ENCODE measurements at places on chromosomes 11 and 22.
A peak's percentile ranks its signal among the peaks of the same experiment; 100 is the strongest.

DNA sequence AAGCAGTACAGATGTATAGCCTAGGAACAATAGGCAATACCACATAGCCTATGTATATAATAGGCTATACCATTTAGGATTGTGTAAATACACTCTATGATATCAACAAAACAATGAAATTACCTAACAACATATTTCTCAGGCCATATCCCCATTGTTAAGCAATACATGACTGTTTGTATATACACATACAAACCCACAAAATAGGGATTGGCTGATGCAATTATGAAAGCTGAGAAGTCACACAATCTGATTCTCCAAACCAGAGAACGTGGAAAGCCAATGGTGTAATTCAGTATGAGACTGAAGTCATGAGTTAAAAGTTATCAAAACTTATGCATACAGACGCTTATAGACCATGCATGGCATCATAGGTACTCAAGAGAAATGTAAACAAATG is 700.1 kb upstream of the RAG2 start:
- no peak for DNase-seq

DNA sequence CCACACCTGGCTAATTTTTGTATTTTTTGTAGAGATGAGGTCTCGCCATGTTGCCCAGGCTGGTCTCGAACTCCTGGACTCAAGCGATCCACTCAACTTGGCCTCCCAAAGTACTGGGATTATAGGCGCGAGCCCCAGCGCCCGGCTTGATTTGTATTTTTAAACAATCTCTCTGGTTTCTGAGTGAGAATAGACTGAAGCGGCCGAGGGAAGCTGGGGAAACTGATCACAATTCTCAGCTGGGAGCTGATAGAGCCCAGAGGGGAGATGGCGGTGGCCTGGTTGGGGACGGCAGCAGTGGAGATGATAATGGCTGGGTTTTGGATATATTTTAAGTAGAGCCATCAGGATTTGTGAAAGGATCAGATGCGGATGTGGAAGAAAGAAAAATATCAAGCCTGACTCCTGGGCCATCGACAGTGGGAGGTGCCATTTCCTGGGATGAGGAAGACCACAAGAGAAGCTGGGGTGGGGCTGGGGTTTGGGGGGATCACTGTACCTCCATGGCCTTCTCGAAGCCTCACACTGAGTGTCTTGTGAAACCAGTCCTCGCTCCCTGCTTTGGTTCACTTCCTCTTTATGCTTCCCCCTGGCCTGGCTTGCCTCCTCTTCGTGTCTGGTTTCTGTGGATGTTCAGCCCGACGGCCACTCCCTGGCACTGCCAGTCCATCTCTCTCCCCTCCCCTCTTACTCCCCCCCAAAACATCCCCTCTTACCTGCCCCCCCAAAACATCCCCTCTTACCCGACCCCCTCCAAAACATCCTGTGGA is 51.9 kb downstream of the IGLL1 start:
- no peak for DNase-seq

DNA sequence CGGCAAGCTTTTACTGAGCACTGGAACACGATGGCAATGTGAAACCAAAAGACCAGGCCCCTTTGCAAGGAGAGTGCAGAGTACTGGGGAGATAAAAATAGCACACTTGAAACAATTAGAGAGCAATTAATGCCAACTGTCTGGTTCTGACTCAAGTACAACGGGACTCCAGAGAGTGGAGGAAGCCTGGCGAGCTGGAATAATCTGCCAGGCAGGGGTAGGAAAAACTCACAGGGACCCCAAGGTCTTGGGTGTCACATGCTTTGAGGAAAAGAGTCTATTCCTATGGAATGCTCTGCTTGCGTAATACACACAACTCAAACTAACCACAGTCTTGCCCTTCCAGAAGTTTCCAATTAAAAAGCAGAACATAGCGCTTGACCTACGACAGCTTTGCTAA is 113.0 kb upstream of the CLMP start:
- DNase-seq: no peak

DNA sequence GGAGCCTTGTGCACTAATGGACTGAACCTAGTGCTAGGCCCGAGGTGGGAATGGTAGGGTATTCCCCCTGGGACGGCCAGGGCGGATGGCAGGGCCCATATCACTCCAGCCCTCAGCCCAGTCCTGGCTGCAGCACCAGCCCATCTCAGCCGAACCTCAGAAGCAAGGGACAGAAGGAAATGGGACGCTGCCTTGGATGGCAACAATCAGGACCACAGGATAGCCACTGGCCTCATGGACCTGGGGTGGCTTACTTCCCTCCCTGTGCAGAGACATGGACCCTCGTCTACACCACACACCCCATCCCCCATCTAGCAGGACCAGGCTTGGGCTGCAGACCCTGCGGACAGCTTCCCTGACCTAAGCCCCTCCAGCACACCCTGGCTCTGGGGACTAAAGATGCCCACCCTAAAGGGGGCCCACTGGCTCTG is 24.1 kb downstream of the ARVCF start:
- no peak for DNase-seq

DNA sequence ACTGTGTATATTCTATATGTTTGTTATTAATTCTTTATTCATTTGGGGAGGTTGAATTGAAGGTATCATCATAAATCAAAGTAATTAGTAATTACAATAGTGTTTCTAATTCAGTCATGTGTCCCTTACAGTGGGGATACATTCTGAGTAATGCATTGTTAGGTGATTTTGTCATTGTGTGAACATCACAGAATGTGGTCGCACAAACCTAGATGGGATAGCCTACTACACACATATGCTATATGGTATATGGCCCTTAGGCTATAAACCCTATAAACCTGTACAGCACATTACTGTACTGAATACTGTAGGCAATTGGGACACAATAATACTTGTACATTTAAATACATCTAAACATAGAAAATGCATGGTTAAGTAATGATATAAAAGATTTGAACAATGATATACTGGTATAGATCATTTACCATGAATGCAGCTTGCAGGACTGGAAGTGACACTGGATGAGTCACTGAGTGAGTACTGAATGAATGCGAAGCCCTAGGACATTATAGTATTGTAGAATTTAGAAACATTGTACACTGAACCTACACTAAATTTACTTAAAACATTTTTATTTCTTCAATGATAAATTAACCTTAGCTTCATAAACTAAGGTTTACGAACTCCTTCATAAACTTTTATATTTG is 936.2 kb upstream of the CHORDC1 start:
- DNase-seq: no peak

DNA sequence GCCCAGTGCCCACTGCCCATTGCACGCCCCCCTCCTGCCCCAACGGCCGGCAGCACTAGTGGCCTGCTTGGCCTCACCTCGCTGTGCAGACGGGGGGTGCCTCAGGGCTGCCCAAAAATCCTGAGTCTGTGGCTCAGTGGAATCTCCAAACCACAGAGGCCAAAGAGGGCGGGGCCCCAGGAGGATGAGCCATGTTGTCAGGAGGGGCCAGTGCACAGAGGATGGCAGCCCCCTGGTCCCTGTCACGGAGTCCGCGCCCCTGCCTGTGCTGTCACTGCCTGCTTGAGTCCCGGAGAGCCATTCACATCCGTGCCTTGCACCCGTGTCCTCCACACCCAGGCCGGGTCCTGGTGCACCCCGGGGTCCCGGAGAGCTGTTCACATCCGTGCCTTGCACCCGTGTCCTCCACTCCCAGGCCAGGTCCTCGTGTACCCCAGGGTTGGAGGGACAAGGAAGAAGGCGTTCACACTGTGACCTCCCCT is 36.4 kb upstream of the MUC5AC start:
- DNase-seq: no peak

- no peak for DNase-seq
Measured at GRCh38 chr22:35480627-35481550, 59.7 kb upstream of the RASD2 start.

- no peak for DNase-seq
Measured at GRCh38 chr11:102448869-102449224, 3.7 kb downstream of the TMEM123 start.

- no peak for DNase-seq
Measured at GRCh38 chr11:120536091-120536796, 24.7 kb downstream of the GRIK4 start.

DNA sequence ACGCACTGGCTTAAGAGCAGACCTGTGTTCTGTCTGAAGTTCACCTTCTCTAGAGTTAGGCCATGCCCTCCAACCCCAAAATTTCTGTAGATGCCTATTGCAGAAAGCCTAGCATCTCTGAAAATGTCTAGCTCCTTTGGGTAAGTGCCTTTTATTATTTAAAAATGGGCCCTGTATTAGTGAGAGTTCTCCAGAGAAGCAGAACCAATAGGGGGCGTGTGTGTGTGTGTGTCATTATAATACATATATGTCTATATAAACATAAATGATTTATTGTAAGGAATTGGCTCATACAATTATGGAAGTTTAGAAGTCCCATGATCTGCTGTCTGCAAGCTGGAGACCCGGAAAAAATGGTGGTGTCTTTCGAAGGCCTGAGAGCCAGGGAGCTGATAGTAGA is 144.7 kb downstream of the TTC17 start:
- DNase-seq: peak; percentile 35

DNA sequence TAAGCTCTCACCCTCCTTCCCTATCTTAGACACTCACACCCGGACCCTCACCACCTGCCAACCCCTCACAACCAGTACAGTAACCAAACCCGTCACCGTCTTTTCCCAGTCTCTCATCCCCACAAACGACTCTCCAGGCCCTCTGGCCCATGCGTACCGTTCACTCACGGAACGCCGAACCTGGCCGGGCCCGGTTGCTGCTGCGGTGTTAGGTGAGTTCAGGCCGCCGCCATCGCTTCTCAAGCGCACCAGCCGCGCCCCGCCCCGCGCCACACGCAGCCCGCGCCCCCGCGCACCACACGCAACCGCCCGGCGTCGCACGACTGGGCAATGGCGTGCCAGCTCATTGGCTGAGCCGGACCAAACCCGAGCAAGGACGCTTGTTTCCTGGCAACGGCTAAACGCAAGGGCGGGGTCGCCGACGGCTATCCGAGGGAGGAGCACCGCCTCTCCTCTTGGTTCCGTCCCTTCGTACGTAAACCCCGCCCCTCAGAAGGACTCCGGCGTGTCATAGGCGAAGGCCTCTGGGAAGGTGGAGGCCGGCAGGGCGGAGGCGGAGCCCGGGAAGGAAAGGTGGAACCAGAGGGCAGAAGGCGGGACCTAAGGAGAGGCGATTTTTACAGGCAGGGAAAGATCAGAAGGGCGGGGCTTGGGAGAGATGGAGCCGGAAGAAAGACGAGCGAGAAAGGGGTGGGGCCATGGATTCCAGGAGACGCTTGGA is at the start of gene FHIP1B:
Gene FHIP1B, minus strand, starts transcription at position 250 of the 721 bp plus-strand sequence. CDS start 10,120 bp downstream, outside the sequence.
- DNase-seq: peak; percentile 100
